IMR-90 (cell line): ENCODE measurements at places on chromosomes 1 and 21. TPM values are rescaled to one million over a fixed set of nuclear protein-coding genes. Genes with fewer than 3 reads are reported as not detected.

Gene KIRREL1
- total RNA-seq, result 61.9 and 64.7 TPM in 2 replicates

Gene TMPRSS15
- total RNA-seq, result not detected in 2 replicates

Gene TFF1
- total RNA-seq, result not detected in 2 replicates

Gene ASPM
- total RNA-seq, result 27.8 and 53.3 TPM in 2 replicates

Gene SAMD13
- 0.36 and 0.56 TPM in 2 replicates for total RNA-seq

Gene BTBD19
- total RNA-seq, result 0.56 and 0.90 TPM in 2 replicates

Gene ECM1
- total RNA-seq, result 17.2 and 20.1 TPM in 2 replicates

Gene CTH
- total RNA-seq, result 2.5 and 2.7 TPM in 2 replicates
